ENCODE measurements at places on chromosomes 16 and 17.

DNA sequence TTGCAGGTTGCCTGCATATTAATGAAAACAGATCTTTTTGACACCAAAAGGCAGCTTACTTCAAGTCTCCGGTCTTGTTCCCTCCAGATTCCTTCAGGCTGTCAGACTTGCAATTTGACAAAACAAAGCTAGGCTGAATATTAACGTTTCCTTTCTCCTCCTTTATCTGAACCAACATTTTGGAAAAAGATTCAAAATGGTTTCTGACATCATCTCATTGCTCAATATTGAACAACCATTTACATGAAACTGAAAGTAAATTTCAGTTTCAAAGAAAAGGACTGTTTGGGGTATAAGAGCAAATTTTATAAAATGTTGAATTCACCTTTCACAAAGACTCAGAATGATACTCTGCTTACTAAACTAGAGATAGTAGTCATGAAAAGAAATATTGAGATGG is 521.8 kb downstream of the KCNJ2 start:
- no peak for DNase-seq

GRCh38 chr16:79668502-79668901 is 68.0 kb upstream of the MAF start:
- no peak for DNase-seq

GRCh38 chr16:75423723-75424104 is 9.6 kb downstream of the CFDP1 start:
- no peak for DNase-seq

DNA sequence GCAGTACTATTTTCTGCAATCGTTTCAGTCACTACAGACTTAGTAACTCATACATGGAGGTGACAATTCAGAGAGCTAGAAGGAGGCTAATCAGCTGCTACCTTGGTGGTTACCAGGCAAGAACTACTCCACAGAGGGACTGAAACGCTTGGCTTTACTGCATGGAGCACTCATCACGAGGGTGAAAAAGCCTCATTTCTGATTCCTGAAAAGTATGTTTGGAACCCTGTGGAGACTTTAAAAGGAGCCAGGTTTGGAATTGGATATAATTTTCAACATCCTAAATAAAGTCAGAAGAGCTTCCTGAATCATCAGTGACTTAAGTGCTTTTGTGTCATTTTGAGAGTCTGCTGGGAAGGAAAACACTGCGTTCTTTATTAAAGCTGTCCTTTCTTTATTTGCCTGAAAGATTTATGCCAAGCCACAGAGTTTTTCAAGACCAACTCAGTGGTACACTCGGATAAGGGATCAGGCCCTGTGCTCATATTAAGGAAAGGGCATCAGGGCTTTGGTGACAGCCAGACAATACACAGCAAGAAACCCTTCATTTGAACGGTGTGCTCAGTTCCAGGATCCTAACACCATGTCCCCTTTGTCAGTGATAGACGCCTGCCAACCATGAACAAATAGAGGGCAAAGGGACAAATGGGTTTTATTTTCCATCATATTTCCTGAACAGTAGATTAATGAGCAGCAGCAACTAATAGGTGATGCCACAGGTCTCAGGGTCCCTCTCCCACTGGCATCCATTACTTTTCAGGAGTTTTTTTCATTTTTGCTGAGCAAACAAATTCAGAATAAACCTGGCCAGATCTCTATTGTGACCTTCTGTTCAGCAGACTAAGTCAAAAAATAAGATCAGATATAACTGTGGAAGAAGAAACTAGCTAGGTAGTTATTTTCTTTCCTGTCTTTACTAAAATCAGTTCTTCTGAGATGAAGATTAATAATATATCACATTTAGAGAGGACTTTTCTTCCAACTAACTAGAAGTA is 80.5 kb upstream of the CLEC18B start:
- DNase-seq: no peak

GRCh38 chr17:13362341-13363122 is 239.2 kb downstream of the HS3ST3A1 start:
- DNase-seq: no peak

DNA sequence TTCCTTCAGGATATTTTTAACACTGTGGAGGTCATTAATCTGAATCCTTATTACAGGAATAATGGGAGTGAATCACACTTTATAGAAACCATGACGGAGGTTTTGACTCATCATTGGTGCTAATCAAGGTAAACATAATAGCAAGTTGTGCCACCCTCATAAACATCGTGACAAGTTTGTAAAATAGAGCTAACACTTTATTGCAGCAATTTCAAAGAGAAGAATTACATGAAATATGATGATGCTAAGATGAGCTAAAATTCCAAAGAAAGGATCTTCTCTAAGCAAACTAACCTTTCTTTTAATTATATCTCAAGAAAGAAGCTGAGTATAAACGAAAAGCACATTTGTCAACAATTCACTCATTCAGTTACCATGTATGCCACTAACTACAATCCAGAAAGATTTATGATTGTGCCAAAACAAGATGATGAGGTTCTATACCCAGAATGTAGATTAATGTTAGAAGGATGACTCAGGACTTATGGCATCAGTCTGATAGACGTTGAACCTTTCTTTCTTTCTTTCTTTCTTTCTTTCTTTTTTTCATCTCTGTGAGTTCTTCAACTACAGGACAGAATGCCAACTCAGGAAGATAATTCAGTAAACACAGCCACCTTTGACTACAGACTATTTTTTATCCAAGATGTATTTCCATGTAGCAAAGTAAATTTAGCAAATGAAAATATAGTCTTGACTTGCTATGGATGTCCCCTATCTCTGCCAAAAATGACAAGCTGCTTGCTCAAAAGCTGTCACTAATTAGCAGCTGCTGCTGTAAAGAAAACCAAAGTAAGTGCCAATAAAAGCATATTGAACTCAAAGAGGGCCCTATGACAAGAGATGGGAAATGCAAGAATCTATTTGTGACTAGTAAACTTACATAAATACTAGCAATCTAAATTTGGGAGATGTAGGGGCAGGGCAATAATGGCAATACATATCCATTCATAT is 23.3 kb downstream of the STAT5B start:
- DNase-seq: no peak

DNA sequence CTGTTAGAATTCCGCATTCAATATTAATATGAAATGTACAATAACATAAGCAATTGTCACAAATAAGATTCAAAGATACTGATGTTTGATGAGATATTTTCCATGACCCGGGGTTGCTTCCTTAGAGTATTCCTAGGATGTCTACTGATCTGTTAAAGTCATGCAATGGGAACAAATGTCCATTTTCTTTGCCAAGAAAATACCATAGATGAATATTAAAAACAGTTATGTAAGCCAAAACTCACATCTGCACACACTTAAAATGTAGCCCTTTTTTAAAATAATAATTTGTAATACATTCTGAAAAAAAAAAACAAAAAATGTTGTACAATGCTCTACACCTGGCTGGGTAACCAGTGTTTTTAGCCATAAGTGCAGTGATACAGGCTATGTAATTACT is 259.4 kb upstream of the AXIN2 start:
- no peak for DNase-seq

- no peak for DNase-seq
Measured at GRCh38 chr17:81003711-81004475, 12.3 kb downstream of the CHMP6 start.

- no peak for DNase-seq
Measured at GRCh38 chr16:74480150-74481029, 59.1 kb upstream of the CLEC18B start.

- no peak for DNase-seq
Measured at GRCh38 chr16:65069766-65070165, 52.1 kb downstream of the CDH11 start.

GRCh38 chr17:76438906-76439305 is 14.0 kb downstream of the UBE2O start:
- no peak for DNase-seq

- no peak for DNase-seq
Measured at GRCh38 chr17:7077911-7078546, 2.0 kb downstream of the CLEC10A start.

GRCh38 chr16:10880594-10881452 is 3.8 kb downstream of the CIITA start:
- no peak for DNase-seq

- no peak for DNase-seq
Measured at GRCh38 chr17:57943645-57944044, 11.6 kb downstream of the CUEDC1 start.

DNA sequence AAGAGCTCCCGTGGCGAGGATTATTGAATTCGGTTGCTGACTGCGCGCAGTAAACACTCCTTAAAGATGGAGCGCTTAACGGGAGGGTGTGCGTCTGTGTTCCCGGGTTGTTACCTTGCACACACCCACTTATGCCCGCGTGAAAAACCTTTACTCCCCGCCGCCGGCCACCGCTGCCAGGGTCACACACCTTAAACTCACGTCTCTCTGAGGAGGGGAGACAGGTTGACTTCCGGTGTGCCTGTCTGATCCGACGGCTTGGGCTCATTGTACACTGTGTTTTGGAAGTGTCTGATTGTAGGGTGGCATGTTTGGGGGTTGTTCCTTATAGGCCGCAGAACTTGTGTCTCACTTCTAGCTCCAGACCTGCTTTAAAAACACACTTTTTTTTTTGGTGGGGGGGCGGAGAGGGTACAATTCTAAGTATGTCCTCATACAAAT is 66.8 kb downstream of the KPNA2 start:
- DNase-seq: no peak

- no peak for DNase-seq
Measured at GRCh38 chr16:54052271-54052670, 234.3 kb downstream of the IRX3 start.

GRCh38 chr17:743139-743538 is 8.9 kb downstream of the GEMIN4 start:
- no peak for DNase-seq

GRCh38 chr16:78200023-78200389 is 100.6 kb downstream of the WWOX start:
- no peak for DNase-seq

DNA sequence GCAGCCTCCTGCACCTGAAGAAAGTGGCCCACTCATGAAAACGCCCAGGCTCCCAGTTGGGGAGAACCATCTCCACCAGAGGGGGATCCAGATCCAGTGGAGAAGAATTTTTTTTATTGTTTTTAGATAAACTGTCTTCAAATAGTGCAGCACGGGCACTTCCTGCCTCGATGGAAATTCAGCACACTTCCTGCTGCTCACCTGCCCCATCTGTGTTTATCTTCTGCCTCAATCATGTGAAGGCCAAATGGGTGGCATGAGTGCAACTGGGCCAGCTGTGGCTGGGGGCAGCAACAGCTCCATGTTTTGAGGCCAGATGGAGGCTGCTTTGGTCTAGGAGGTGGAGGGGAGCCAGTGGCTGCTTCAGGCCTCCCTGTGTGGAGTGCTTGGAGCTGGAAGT is 75.9 kb upstream of the WSB1 start:
- DNase-seq: no peak

- DNase-seq: no peak
Measured at GRCh38 chr16:81836279-81837054, 57.4 kb downstream of the PLCG2 start.
